ENCODE measurements at places on chromosomes 4 and X.

GRCh38 chr4:16450031-16450430, 223.8 kb upstream of the TAPT1 start:
- no peak for DNase-seq

DNA sequence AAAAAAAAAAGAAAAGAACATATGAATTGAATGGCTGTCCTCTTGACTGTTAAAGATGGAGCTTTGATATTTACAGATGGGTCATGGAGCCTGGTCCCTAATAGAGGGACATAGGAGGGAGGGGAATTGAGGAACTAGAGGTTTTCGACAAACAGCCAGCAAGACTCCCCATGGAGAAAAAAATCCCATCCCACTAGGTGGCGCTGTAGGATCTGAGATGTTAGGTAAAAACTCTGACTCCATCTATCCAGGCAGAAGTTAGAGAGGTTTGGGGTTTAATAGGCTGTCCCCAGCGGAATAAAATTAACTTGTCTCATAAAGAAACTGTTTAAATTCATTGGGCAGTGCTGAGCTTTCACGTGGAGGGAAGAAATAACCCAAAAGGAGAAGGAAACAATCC, 45.9 kb downstream of the HMGB2 start:
- DNase-seq = peak; percentile 73

DNA sequence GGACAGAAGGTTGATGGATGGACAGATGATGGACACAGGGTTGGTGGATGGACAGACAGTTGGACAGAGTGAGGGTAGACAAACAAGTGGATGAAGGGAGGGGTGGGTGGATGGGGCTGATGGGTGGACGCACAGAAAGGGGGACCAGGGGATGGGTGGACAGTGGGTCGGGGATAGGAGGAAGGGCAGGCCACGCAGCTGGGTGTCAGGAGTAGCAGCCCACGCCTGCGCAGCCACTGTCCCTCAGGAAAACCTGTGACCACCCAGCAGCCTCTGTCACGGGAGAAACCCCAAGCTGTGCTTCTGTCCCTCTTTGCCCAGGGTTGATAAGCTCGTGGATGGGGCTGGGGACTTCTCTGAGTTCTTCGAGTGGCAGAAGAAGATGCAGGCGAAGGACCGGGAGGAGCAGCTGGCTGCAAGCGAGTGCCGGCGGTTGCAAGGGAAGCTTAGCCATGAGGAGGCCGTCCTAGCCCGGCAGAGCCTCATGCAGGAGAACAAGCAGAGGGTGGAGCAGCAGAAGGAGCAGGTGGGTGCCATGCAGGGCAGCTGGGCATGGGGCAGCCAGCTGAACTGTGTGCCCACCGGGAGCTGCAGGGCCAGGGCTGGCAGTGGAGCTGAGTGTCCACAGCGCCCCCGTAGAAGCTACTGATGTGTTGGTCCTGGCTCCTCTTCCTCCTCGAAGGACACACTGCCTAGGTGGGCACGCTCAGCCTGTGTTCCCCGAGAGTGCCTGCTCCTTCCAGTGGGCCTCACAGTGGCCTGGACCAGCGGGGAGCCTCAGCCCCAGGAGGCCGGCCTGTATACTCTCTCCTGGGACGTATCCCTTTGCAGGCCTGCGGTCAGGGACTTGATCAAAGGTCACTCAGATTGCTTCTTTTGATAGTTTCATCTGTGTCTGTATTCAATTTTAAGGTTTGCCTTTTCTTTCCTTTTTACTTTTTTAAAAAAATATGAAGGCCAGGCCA, 16.8 kb upstream of the RNF4 start:
- no peak for DNase-seq

GRCh38 chrX:128165884-128166408, 113.7 kb upstream of the ACTRT1 start:
- no peak for DNase-seq

DNA sequence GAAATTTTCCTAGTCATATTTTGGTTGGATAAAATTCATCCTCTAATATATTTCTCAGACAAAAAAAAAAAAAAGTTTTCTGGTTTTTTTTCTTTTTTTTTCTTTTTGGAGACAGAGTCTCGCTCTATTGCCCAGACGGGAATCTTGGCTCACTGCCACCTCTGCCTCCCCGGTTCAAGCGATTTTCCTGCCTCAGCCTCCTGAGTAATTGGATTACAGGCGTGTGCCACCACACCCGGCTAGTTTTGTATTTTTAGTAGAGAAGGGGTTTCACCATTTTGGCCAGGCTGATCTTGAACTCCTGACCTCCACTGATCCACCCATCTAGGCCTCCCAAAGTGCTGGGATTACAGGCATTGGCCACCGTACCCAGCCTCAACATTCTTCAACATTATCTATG, 432.7 kb upstream of the PABPC4L start:
- DNase-seq = no peak

GRCh38 chr4:73816814-73817213, 19.7 kb upstream of the CXCL6 start:
- no peak for DNase-seq

DNA sequence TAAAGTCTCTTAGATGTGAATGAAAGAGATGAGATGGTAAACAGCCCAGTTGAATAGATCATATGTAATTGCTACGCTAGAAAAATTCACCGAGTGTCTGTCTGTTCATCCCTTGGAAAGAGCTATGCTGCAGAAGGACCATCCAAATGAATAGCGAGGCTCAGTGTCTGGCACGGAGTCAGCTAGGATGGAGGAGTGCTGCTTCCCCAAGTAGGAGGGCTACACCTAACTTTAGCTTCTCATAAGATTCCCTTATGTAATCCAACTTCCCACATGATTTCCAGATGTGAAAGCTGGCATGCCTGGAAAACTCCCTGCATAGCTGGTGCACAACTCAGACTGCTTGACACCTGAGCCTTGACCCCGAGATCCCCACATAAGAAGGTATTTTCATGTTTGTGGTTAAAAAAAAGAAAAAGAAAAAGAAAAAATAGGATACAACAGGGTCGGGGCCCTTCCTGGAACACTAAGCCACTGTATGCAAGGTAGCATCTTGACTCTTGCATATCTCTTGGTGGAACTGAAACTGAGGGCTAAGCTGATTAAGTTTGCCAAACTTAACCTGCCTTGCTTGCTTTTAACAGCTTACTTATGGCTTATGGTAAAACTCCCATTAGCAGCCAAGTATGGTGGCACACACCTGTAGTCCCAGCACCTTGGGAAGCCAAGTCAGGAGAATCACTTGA, 82.3 kb downstream of the FREM3 start:
- no peak for DNase-seq

DNA sequence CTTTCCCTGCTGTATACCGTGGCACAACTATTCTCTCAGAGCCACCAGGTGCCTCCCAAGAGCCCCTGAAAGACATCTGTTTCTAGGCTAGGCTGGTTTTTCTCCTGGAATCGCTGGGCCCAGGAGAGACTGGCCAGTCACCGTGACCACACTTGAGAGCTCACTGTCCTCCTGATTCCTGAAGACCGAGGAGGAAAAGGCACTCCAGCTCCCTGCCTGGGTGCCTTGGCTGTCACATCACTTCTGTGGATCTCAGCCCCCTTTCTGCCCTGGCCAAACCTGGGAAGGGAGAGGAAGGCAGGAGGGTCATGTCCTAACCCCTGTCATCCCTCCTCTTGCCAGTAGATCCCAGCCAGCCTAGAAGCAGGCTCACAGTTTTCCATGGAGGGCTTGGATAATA, 54.7 kb upstream of the LAS1L start:
- DNase-seq = no peak

DNA sequence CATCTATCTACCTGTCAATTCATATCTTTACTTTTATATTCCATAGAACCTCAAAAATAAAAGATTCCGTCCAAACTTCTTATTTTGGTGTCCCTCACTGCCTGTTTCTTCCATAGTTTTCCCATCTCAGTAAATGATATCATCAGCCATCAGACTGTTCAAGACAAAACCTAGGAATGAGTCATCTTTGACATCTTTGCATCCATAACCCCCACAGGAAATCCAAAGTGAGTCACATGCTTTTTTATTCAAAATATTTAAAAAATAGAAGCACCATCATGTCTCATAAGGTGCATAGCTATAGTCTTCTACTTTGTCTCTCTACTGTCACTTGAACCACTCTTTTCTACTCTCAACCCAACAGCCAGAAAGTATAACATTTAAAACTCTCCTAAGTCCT, 29.9 kb upstream of the CXXC4 start:
- DNase-seq = no peak

GRCh38 chrX:65463550-65463949, 71.0 kb downstream of the LAS1L start:
- DNase-seq = no peak

GRCh38 chr4:70239884-70240591, 2.4 kb upstream of the CSN3 start:
- DNase-seq = no peak

DNA sequence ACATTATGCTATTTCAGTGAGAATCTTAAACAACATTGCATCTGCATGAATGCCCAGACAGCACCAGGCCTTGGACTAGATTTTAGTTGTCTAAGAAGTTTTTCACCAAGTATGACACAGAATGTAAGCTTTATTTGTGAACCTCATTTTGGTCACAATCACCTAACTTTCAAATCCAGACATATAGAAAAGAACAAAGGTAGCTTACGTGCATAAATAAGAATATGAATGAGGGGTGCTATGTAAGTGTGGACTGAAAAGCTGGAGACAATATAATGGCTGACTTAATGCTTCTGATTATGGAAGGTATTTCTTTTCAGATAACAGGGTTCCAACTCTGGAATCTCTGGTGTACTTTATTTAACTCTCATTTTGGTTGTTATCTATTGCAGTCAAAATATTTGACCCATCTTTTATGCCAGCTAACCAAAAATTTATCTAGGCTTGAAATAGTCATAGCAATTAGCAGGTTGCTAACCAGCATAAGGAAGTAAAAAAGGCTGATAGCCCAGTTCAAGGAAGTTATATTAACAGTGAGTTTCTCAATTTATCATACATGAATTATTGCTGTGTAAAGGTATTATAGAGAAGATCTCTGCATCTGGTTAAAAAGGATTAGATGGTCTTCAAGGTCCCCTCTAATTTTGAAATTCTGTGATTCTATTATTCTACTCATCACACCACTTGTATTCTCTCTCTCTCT, 36.5 kb downstream of the SLC7A11 start:
- no peak for DNase-seq

DNA sequence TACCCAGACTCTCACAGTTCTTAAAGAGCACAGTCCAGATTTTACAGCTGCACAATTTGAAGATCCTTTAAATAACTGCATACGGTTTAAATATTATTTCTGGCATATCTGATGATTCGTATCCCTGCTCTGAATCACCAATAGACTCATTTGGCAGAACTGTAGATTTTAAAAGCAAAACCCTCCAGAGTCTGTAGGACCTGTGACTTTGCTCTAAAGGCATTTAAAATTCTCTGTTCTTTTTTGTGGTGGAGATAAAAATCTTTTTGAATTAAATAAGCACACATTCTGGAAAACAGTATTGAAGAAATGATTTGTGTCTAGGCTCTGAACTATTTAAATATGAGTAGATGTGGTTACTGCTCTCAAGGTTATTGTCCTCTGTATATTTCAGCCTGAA, 246.2 kb upstream of the PITX2 start:
- no peak for DNase-seq

Measured in left colon (tissue), 2 donors.